Cardiac muscle cell (in vitro differentiated cells and primary cell): ENCODE measurements at places on chromosomes 11 and 22.

- DNase-seq: no peak
These were observed 36.9 kb downstream of the IGF2 start for GRCh38 chr11:2102132-2102882.

- no peak for DNase-seq
These were observed 16.1 kb upstream of the IFITM3 start for GRCh38 chr11:336659-337198.

DNA sequence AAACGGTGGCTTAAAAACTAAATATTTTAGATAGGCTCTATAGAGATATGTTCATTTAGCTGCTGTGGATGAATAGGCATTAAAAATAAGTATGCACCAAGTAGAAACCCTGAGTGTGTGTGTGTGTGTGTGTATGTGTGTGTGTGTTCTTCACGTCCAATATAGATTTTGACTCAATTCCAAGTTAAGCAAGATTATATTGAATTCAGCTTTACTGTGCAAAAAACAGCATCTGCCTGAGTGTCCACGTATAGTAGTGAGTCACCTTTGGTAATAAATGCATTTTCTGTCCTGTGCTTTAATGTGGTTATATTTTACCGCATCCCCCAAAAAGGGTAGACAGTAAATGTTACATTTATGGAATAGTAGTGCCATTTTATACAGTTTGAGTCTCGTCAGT, 71.2 kb downstream of the PDHX start:
- DNase-seq: no peak

- no peak for DNase-seq
These were observed 750.2 kb downstream of the OPCML start for GRCh38 chr11:132782102-132782501.
